NCI-H2171 treated with DMSO at 0.1 percent for 48 hours (cell line): ENCODE measurements at places on chromosomes 7 and 10.

- no peak for DNase-seq
Observed at GRCh38 chr7:2659556-2660358, 28.0 kb downstream of the TTYH3 start.

DNA sequence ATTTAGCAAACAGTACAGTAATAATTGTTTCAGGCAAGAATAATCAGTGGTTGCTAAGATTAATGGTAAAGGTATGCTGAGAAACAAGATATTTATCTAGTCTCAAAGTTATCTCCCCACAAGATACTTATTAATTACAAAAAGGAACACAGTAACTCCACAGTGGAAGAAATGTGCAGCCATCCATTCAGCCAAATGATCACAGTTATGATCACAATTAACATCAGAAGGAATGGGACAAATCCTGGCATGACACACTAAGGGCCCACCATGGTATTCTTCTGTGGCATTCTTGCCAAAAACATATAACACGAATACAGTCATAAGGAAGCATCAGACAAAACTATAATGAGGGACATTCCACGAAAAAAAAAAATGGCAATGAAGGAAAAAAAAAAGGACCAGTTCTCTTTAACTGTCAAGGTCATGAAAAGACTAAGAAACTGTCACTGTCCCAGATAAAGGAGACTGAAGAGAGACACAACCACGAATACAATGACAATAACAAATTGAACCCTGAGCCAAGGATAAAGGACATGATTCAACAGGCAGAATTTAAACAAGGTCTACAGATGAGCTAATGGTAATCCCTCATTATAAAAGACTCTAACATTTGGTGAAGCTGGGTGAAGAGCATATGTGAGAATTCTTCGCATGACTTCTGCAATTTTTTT is 20.9 kb downstream of the NUDCD3 start:
- DNase-seq = no peak

GRCh38 chr10:98154076-98154475 is 19.6 kb downstream of the R3HCC1L start:
- no peak for DNase-seq

DNA sequence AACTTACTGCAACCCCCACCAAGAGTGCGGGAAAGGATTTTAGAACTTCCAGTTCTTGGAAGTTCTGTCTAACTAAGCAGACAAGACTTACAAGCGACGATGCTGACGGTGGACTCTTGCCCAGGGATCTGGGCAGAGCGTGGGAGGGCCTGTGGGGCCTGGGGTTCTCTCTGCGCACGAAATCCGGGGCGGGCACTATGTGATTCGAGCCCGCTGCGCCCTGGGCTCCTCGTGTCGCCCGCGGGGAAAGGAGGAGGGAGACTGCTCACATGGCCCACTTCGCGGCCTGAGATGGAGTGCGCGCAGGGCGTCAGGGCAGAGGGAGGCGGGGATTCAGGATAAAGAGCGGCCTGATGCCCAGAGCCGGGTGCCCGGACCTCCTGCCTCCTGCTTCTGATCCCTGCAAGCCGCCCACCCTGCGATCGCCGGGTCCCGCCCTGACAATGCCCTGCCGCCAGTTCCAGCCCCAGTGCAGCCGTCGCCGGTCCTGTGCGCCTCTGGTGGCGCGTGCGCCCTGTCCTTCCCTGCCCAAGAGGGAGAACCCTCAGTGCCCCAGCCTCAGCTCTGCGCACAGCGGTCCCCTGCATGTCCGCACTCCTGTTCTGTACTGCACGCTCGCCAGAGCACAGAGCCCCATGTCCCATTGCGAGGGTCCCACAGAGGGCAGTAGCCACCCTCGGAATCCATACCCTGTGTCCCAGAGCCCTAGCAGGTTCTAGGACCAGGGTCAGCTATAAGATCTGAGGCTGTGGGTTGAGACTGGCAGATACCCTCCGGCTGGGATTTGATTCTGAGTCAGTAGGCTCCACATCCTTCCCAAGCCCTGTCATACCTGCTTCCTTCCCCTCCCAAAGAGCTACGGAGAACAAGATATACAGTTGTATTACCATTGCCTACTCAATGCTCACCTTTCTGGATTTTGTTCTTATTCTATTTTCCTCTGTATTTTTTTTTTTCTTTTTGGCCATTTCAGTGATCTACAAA is 99.4 kb upstream of the TMEM106B start:
- no peak for DNase-seq

DNA sequence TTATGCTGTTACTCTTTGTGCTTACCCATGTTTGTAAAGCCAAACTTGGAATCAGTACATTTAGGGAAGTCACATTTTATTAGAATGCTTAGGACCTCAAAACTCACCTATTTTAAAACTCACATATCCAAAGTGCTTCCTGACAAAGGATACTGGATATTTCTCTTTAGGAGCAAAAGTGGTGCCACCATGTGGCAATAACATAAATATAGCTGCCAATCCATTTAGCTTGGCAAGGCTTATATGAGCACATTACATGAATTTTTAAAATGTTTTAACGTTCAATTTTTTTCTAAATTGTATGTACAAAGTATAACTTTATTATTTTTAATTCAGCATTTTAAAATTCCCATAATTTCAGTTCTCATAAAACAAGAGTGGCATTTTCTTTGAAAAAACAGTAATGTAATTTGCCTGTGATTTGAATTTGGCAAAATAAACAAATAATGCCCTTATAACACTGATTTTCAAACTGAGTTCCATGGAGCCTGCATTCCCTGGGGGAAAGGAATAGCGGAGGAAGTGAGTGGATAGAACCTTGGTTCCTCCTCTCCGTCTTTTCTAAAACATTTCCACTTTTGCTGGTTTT is 75.4 kb downstream of the HDAC9 start:
- peak; percentile 32 for DNase-seq

GRCh38 chr7:122919643-122920181 is 33.5 kb upstream of the CADPS2 start:
- no peak for DNase-seq

GRCh38 chr10:22325272-22326144 is 4.6 kb downstream of the BMI1 start:
- DNase-seq = peak; percentile 10

- peak; percentile 20 for DNase-seq
Observed at GRCh38 chr7:93799750-93800357, 90.7 kb downstream of the TFPI2 start.

- no peak for DNase-seq
Observed at GRCh38 chr7:149063476-149063875, 27.0 kb downstream of the ZNF786 start.

DNA sequence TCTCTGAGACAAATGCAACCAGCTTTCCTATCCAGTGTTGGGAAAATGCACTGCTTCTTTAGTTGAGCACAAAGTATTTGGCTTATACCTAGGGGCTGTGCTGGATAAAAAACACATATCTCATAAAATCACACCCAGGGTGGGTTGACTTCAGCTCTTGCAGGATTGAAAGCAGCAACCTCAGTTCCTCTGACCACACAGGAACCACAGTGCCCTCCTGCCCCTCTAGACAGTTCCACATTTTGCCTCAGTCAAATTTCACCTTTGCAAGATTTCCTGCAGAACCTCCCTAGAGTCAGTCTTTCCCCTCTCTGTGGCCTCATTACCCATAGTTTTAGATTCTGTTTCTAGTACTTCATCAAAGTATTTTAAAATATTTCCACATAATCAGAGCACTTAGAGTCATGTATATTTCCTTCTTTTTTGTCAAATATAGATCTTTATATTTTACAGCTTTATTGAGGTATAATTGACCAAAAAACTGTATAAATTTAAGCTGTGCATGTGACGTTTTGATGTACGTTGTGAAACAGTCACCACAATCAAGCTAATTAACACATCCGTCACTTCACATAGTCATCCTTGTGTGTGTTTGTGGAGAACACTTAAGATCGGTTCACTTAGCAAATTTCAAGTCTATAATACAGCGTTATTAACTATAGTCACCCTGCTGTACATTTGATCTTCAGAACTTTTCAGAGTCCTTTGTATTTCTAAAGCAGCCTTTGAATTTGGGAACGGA is 37.0 kb upstream of the EGR2 start:
- DNase-seq = no peak

DNA sequence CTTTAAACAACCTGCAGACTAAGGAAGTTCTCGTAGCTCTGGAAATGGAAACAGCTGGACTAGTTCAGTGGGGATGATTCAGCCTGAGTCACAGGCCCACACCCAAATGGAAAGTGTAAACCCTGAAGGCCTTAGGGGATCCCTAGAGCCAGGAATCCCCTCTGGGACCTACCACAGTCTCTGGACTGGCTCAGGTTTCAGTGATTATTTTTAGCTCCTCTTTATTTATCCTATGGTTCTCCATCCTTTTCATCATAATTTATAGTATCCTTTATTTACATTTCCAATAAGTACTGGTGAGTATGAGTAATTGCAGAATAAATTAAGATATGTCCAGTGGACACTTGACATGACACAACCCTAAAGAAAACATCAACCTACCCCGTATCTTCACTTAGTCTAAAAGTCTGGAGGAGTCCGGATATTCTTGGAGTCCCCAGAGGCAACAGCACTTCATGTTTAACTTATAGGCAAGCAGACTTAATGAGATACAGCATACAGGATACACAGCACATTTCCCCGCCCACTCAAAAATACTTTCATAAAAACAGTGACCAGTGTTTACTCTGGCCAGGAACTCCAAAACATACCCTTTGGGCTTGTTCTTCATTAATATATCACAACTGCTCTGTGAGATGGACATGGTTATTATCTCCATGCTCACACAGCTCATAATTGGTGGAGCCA is 28.4 kb upstream of the SEMA3E start:
- DNase-seq = peak; percentile 24

GRCh38 chr10:80412486-80412885 is 4.1 kb downstream of the PRXL2A start:
- DNase-seq = no peak

DNA sequence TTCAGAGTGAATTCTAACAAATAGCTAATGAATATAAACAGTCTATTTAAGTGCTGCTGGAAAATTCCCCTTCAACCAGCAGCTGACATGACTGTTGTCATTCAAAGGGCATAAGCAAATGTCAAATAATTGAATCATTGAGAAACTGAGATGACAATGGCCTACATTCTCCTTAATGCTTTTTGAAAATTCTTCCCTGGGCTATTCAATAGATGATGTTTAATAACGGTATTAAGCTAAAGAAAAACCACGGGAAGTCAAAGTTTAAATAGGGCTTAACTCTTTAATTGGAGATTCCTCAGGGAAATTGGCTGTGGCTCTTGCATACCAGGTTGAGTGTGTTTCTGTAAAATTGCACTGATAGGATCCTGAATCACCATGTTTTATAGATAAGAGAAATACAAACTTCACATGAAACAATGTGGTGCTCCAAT is 77.0 kb downstream of the ARL4A start:
- no peak for DNase-seq

DNA sequence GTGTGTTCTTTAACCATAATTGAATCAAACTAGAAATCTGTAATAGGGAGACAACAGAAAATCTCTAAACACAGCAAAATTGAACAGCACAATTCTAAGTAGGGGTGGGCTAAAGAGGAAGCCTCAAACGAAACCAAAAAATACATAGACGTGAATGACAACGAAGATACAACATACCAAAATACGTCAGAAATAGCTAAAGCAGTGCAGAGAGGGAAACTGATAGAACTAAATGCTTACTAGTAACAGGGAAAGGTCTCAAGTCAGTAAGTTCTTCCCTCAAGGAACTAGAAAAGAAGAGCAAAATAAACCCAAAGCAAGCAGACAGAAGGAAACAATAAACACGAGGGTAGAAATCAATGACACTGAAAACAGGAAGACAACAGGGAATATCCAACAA is 19.1 kb downstream of the RPP38 start:
- no peak for DNase-seq

- DNase-seq = no peak
Observed at GRCh38 chr10:89475125-89475524, 60.3 kb downstream of the SLC16A12 start.

DNA sequence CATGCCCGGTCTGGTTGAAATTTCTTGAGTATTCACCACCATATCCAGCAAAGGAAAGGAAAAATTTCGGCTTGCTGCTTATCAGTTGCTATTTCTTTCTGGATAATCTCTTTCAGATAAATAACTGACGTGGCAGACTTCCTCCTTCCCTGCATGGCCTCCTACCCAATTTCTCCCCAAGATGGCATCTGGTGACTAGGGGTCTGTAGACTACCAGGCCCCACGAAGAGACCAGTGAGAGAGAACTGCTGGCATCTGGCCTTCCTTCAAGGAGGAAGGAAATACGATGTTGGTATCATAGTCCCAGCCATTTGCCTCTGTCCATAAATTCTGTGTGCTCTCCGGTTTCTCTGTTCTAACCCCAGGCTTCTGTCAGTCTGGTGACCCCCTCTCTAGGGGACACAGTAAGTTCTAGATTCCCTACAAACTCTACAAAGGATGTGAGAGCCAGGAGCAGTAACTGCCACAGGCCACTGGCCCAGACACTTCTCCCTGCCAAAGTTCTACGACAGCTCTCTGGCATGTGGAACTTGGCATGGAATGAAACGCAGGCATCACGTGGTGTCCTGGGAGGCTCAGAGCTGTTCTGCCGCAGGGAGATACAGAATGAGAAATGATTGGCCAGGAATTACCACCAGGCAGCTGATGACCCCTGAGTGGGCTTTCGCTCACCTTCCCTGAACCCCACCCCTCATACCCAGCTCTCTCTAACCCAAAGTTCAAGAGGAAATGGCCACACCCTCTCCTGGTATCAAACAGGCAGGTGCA is 30.0 kb upstream of the MSRB2 start:
- DNase-seq = no peak

- DNase-seq = no peak
Observed at GRCh38 chr10:133122171-133122935, 34.6 kb downstream of the ADGRA1 start.

- no peak for DNase-seq
Observed at GRCh38 chr10:90148116-90148855, 446.9 kb downstream of the KIF20B start.

DNA sequence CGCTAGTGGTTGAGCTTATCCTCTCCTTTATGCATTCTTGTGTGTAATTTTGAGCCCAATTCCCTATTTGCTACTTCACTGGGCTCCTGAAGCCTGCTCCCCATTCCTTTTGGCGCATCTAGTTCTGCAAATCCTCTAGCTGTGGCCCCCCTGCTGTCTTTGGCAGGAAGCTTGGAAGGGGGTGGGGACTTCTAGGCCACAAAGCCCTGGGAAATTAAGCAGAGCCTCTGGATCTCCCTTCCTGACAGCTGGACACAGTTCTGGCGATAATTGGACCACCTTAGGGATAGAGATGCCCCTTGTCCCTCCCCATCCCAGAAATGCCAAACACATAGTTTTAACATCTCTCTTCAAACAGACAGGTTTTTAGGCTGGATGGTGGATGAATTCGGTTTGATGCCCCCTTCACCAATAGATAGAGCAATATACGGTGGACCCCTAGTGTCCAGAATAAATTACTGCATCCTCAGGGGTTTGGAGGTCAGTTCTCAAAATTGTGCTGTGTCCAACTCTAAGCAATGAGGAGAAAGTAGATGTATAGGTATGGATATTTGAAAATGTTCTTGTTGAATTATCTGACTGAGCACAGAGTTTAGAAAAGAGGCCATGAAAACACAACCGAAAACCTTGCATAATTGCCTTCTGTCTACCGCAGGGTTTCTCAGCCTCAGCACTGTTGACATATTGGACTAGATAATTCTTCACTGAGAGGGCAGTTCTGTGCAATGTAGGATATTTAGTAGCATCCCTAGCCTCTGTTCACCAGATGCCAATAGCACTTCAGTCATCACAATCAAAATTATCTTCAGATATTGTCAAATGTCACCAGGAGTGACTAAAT is 75.5 kb downstream of the PAPSS2 start:
- peak; percentile 21 for DNase-seq

GRCh38 chr7:2521952-2522591 is 2.5 kb downstream of the LFNG start:
- no peak for DNase-seq
